ENCODE measurements at places on chromosomes 3 and 15.
A peak's percentile ranks its signal among the peaks of the same experiment; 100 is the strongest.

DNA sequence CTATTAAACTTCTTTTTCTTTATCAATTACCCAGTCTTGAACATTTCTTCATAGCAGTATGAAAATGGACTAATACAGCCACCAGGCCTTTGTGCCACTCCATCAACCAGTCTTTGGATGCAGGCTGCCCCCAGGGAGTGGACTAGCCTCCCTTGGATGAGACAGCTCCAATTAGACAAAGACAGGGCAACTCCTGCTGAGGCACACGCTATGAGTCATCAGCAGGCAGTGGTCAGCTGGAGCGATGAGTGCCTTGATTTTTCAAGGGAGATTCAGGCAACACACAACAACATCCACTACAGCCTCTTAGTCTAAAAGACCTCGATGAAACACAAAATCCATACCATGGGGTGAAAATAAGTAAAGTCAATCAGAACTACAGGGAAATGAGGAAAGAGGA, 160.1 kb downstream of the ARRDC4 start:
- DNase-seq: no peak

GRCh38 chr3:120353463-120353862, 4.3 kb upstream of the LRRC58 start:
- no peak for DNase-seq

DNA sequence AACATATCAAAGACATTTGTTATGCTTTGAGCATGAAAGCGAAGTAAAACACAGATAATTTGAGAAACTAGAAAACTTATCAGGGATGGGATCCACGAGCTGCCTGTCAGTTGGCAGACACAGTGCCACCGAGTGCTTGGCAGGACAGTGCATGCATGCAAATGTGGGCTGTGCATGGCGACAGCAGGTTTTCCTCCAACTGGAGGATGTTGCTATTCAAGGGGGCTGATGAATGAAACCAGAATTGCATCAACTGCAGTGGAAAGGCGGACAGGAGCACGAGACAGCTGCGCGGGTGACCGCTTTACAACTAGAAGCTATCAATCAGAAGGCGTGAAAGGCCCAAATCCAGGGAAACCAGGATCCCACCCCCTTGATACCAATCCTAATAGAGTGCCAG, 244.3 kb downstream of the NR2F2 start:
- no peak for DNase-seq

DNA sequence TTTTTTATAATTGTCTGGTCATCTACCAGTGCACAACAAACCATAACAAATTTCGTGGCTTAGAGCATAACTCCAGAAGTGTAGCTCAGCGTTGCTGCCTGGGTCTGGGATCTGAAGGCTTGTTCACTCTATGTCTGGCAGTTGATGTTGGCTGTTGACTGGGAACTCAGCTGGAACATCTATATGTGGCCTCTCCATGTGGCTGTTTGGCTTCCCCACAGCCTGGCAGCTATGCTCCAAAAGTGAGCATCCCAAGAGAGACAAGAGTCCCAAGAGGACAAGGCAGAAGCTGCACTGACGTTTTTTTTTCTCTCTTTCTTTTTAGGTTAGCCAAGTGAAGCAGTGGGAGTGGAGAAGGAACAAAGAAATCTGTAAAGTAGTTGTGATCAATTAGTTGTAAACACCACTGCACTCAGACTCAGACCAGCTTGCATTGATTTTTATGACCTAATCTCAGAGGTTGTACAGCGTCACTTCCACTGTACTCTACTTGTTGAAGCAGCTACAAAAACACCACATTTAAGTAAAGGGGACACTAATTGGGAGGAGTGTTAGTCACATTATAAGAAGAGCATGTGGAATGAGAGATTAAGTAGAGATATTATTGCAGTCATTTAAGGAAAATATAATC, 2.5 kb upstream of the GPR176 start:
- no peak for DNase-seq

- DNase-seq: no peak
Measured at GRCh38 chr3:136657526-136657925, 94.7 kb downstream of the STAG1 start.

DNA sequence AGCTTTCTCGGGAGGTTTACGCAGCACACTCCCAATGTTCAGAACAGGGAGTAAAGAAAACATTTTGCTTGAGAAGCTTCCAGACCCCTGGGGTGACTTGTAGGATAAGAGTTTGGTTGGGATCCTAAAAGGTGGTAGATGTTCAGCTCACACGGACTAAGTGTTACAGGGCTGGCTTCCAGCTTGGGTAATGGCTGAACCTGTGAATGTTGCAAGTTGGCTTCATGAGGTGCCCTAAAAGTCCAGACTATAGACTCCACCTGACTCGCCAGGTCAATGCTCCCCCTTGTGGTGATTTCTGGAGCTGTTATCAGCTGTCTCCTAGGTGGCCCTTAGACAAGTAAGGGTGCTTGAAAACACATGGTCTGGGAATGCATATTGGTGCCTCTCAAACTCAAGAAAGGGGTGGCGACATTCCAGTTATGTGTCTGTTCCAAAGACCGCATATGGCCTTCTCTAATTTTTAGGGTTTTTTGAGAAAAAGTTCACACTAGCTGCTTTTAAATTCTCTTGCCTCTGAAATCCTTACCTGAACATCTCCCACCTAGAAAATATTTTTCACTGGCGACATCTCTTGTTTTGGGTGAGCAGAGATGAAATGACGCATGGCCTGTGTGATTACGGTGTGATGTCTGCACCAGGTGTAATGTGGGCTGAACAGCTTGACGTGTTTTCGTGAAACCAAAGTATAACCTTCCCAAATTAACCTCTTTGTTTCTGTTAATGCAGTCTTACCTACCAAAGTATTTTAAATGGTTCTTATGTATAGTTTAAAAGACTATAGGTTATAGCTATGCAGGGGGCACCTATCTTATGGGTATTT, 175.7 kb upstream of the KBTBD8 start:
- peak; percentile 31 for DNase-seq

- DNase-seq: no peak
Measured at GRCh38 chr3:111315930-111316587, 225.9 kb upstream of the CD96 start.

- DNase-seq: no peak
Measured at GRCh38 chr3:116046350-116046749, 398.9 kb downstream of the LSAMP start.

GRCh38 chr15:69979783-69980182, 117.9 kb downstream of the TLE3 start:
- no peak for DNase-seq

DNA sequence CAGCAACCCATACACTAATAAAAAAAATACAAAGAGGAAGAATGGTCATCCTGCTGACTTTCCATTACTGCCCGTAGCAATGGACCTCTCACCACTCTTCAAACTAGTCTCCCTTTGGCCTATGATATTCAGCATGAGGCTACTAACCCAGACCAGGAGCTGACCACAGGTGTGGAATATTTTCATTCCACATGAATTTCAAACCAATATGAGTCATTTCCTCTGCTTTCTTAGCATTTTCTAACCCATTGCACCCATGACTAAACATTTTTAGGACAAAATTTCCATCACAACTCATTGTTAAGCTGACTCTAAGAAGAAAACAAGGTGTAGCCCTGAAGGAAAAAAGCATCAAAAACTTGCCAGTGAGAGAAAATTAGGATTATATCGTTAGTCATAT, 34.0 kb upstream of the ZPLD1 start:
- peak; percentile 12 for DNase-seq

- DNase-seq: no peak
Measured at GRCh38 chr3:141465221-141465620, 21.6 kb upstream of the RASA2 start.

DNA sequence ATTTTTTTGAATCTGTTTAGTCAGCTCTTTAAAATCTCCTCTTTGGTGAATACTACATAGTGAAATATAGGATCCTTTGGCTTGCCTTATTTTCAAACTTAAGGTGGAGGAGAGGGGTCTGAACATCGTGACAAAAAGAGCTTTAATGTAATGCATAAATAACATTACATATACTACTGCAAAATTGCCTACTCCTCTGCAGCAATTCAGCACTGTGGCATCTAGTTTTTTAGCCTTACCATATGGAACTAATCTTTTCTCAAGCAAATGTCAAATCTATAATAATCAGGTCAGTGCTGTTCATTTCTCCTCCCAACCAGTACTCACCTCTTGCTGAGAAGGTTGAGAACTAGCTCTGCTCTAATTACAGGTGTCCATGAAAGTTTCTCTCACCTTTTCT, 394.0 kb upstream of the CDIN1 start:
- DNase-seq: no peak

GRCh38 chr15:60362321-60363086, 35.3 kb downstream of the ANXA2 start:
- peak; percentile 34 for DNase-seq

DNA sequence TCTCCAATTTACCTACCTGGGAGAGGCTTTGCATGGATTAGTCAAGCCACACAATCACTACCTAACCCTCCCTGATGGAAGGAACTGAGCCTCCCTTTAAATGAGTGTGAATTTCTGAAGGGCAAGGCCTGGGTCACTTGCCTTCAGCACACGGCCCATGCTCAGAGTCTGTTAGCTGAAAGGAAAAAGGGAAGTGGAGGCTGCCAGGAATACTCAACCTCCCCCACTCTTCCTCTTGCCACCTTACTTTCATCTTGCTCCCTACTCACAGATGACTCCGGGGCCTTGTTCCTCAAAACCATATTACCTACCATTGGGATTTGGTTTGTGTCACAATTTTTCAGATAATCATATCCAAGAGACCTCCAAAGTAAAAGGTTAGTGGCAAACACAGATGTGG, 220.0 kb downstream of the ABHD5 start:
- DNase-seq: no peak

GRCh38 chr3:9347887-9348286, 15.0 kb upstream of the THUMPD3 start:
- DNase-seq: no peak

- DNase-seq: no peak
Measured at GRCh38 chr3:22729212-22729611, 473.9 kb upstream of the UBE2E2 start.

DNA sequence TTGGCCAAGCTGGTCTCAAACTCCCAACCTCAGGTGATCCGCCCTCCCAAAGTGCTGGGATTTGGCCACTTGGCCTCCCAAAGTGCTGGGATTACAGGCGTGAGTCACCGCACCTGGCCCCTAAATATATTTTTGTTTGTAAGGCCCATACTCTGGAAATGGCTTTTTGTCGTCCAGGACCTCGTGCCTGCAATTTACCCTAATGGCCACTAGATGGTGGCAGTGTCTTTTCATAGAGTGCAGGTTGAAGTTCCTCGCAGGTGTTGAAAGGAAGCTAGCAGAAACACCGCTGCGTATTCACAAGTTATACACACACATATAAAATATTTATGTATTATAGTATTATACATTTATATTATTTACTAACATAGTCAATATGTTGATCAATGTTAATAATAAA, 97.2 kb downstream of the LRTM1 start:
- DNase-seq: peak; percentile 18

- no peak for DNase-seq
Measured at GRCh38 chr3:120370463-120370862, 21.3 kb upstream of the LRRC58 start.

- no peak for DNase-seq
Measured at GRCh38 chr3:188133219-188133618, 20.7 kb upstream of the LPP start.

GRCh38 chr3:43862992-43863805, 172.5 kb downstream of the ABHD5 start:
- DNase-seq: no peak

DNA sequence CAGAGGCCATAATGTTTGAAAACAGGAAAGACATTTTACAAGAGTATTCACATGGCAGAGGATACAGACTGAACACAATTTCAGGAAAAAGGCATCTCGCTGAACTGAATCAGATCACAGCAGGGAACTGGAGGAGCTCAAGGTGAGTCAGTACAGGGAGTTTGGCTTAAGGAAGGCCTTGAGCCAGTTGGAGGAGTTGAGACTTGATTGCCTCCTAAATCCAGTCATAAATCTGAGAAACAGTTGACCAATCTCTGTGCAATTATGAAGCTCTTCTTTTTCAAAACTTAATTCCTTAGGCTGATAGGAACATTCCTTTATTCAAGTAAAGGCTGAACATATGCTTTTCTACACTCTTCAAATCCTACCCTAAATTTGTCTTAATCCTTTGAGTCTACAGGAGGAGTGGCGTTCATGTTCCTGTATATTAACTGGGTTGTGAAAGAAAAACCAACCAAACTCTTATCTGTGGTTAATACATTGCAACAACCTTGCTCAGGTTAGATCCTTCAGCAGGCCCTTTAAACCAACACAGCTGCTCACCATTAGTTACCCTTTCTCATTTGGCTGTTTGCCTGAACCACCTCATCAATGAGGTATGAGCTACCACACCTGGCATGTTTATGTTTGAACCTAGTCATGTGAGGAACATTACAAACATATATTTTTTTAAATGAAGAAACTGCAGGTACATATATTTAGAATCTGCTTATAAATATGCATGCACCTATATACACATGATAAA, 404.1 kb upstream of the ATP11B start:
- DNase-seq: no peak

DNA sequence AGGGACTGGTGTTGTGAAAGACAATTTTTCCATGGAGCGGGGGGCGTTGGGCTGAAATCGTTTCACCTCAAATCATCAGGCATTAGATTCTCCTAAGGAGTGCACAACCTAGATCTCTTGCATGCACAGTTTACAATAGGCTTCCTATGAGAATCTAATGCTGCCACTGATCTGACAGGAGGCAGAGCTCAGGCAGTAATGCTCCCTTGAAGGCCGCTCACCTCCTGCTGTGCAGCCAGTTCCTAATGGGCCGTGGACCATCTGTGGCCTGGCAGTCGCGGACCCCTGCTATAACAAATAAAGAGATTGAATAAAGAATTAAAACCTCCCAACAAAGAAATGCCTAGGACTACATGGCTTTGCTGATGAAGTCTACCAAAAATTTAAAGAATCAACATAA, 25.3 kb upstream of the ANKRD28 start:
- DNase-seq: no peak

DNA sequence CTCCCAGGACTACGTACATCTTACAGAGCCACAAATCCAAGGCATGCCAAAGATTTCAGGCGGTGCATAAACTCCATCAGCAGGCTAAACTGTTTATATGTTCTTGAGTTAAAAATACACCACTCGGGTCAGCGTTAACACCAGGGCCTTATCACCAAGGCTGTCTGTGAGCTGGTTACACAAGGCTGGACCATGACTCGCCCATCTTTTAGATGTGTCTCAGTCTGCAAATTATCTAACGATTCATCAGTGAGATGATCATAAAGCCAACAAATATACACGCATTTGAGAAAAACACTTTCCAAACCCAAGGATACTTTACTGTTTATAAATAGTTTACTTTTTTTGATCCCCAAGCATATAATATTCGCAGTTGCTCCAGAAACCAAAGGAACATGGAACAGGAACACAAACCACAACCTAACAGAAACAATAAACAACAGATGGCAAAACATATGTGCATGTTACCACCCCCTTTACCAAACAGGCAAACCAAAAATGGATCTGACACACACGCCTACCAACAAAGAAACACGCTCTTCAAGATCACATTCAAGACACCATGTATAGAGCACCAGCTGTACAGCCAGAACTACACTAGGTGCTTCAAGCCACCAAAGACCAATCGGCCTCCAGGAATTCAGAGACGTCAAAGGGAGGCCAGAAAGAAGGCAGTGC, 15.4 kb downstream of the LRIG1 start:
- no peak for DNase-seq
